Sigmoid colon (tissue), 7 donors: ENCODE measurements at places on chromosomes 4 and X.

GRCh38 chr4:38669208-38669607 is 5.2 kb downstream of the KLF3 start:
- DNase-seq: no peak

DNA sequence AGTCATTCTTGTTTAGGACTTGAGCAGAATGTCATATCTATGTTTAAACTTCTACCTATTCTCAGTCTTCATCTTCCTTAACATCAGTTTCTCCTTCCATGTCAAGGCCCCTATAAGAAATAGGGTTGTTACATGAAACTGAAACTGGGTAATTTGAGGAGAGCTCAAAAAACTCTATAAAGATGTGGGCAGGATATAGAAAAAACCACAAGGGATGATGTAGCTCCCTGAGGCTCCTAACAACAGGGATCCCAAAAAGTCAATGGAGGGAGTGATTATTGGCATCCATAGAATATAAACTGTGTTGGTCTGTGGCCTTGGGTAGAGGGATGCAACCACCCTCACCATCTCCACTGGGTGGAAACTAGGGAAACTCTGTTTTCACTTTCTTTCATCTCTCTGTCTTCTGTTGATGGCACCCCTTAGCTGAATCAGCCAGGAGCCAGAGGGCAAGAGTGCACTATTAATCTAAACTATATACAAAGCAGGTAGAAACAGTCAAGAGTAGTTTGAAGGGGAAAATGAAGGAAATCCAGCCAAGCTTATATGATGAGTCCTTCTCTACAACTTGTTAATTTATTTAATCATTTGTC is 27.6 kb downstream of the C4orf54 start:
- DNase-seq: no peak

DNA sequence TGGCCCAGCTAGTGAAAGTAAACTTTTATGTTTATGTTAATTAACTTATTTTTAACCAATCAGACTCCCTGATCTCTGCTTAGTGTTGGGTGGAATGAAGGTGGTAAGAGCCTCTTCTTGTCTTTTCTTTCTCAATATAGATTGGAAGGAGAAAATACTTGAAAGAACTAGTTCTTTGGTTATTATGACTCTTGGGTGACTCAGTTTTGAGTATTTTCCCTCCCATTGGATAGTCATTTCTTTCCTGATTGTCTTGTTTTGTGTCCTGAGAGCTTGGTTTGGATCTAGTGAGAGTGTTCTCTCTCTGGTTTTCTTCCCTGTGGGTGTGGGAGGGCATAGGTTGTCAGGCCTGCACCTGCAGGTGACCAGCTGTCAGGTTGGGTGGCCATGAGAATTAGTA is 172.0 kb upstream of the GLRA2 start:
- DNase-seq: no peak

DNA sequence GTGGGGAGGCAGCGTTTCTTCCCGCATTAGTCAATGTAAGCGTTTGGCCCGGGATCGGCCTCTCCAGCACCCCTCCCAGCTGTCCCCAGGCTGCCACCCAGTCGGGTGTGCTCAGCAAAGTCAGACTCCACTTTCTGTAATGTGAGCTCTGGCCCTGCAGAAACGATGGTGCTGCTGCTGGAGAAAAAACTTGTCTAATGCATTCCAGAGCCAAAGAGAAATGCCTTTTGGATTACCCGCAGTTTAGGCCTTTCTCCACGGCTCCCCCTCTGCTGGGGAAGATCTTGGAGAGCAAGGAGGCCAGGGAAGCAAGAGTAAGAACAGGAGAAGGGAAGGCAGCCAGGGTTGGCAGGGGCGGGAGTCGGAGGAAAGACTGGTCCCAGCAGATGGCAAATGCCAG is 55.2 kb downstream of the ELF4 start:
- no peak for DNase-seq

- no peak for DNase-seq
These were observed 50.8 kb upstream of the GNPDA2 start for GRCh38 chr4:44777115-44777514.

DNA sequence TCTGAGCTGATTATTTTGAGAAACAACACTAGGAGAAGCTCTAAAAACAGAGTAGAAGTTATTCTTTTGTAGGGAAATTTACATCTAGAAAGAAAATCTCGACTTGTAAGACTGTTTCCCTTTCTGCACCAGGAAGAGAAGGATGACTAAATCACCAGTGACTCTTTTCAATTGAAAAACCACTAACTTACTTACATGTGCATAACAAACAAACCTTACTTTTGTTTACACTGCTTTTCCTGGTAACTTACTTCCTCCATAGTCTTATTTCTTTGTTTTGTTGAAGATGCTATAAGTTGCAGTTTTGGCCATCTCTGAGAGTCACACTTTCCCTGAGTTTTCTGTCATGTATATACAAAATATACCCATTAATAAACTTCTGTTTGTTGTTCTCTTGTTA is 293.6 kb upstream of the FAT4 start:
- no peak for DNase-seq
